GM03348 (cell line): ENCODE measurements at places on chromosomes 12 and 14.
A peak's percentile ranks its signal among the peaks of the same experiment; 100 is the strongest.

DNA sequence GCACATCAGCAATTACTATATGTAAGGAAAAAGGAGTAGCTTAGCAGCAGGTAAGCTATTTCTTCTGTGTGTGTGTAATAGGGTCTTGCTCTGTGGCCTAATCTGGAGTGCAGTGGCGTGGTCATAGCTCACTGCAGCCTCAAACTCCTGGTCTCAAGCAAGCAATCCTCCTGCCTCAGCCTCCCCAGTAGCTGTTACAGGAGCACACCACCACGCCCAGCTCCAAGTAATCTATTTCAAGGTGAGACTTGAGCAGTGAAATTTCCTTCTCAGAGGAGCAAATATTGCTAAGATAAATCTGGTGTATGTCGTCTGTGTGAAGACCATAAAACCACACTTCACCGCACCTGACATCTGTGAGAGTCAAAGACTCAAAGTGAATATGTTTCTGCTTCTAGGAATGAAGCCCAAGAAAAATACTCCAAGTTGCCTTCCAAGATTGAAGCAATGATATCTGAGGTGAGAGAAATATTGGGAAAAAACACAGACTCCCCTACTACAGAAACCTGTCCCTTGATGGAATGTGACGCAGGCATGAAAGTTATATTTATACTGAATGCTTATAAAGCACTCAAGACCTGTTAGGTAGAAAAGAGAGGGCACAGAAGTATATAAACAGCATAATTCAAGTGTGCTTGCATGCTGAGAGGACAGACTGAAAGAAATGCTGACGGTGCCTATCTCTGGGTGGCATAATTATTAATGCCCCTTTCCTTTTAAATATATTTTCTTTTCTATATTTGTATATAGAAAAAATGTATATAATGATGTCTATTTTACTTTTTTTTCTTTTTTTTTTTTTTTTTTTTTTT, 2.5 kb upstream of the SELPLG start:
- no peak for DNase-seq

DNA sequence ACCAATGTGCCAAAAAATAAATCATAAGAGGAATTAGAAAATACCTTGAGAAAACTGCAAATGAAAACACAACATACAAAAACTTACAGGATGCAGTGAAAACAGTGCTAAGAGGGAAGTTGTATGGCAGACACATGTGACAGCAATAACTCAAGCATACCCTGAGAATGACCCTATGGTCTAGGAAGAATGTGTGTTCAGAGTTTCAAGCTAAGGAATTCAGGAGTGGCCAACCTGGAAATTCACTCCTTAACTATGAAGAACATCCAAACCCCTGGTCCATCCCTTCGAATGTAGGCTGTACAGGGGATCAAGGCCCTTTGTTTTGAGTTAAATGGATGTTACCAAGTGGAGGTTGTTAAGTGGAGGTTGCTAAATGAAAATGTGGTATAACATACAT, 16.7 kb upstream of the TTC9 start:
- DNase-seq, result no peak

DNA sequence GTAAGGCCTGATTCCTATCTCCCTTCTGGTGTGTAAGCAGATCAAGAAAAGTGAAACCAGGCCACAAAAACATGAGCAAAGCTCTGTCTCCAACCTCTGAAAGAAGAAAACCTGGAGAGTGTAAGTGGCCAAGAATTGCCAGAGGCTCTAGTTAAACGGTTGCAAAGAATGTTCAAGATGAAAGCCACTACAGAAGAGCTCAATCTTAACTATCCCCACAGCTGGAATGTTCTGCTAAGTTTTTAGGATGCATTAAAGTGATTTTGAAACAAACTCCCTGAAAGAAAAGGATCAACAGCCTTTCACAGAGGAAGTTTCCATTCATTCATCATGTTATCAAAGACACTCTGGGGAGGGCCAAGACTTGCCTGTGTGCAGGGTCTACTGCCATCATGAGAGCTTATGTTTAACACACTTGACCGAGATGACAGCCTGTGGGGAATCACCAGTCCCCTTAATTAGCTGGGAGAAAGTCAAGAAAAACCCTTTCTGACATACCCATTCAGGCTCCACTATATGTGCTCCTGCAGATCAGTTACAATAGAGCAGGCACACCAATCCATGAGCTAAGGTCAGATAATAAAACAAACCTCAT, 128.0 kb upstream of the OVCH1 start:
- no peak for DNase-seq

DNA sequence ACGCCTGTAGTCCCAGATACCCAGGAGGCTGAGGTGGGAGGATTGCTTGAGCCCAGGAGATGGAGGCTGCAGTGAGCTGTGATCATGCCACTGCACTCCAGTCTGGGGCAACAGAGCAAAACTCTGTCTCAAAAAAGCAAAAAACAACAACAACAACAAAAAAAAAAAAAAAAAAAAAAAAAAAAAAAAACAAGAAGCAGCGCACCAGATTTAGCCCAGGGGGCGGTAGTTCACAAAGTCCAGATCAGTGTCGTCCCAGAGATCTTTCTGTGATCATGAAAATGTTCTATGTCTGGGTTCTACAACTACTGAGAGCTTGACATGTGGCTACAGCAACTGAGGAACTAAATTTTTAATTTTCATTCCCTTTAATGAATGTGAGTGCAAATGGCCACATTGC, 27.4 kb downstream of the OAS2 start:
- DNase-seq, result no peak

DNA sequence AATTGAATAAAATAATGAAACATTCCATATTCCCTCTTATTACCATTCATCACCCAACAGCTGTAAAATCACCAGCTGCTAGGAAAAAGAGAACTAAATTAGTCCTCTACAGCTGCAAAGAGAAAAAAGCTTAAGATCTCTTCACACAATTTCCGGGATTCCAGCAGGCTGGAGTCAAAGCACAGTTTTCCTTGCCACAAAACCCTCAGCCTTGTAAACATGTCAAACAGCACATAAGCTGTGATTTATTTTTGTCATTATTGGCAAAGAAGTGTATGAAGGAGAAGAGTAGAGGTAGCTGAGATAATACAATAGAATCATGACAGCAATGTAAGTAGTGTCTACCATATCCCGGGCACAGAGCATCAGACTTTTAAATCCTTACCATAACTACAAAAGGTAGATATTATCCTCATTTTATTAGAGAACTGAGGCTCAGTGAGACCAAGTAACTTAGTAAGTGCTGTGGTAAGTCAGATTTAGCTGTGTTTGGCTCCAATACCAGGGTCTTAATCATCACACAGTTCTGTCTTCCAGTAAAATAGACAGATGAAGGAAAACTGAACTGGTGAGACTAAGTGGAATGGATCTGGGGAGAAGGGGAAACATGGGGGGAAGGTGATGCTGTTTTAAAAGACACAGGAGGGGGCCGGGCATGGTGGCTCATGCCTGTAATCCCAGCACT, 57.3 kb downstream of the NTN4 start:
- DNase-seq, result peak; percentile 70

DNA sequence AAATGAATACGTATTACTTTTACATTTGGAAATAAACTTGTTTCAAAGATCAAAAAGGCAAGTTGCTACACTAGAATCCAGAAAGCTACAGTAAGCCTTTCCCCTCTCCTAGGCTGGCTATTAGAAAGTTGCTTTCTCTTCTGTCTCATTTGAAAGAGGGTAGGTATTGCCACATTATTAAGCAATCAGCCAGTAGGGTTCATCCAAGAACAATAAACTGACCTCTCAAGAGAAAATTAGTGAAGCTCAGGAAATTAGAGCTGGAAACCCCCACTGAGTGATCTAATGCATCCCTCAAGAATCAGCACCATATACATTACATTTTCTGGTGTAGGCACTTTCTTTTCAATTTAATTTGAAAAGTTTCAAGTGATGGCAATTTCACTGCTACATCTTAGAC, 4.5 kb upstream of the TMEM233 start:
- DNase-seq, result no peak

DNA sequence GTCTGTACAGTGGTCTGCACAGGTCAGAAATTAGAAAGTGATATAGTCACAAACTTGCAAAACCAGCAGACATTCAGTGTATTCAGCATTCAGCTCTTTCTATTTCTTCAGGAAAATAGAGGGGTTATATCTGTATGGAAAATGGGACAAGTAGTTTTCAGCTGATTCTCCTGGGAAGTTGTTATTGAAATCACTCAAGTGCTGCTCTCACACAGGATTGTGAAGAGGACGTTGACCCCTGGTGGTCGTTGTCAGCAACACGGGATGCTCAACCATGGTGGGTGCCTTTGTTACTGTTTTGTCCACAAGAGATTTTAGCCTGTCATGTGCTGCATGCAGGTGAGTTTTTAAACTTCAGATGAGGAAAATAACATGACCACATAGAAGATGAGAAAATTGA, 981.8 kb downstream of the TMEM121 start:
- DNase-seq, result no peak

GRCh38 chr12:98519257-98519907, 4.0 kb downstream of the TMPO start:
- no peak for DNase-seq
